ENCODE measurements at places on chromosomes 13 and 19. TPM values are rescaled to one million over a fixed set of nuclear protein-coding genes. Genes with fewer than 3 reads are reported as not detected.

DNA sequence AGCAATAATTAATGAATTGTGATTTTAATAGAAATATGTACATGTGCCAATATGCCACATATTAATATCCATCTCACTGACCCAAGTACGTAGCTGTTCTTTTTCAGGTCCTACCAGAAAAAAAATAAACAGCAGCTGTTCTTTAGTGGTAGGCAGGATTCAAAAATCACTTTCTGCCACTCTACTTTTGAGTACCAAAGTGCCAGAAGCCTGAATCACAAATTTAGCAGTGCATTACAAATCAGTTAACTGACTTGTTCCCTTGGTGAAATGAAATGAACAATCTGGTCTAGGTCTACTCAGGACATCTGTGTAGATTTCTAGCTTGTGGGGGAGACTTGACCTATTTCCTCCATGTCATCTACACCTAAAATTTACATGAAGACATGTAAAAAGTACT is 775.5 kb upstream of the GPC6 start:
- H3K4me3 ChIP-seq = no peak overlapping the region
- no peaks in the 10 kb centered on the region for H3K4me1 ChIP-seq
- peaks cover 9% of the 10 kb centered on the region for H3K27me3 ChIP-seq
- no peak for DNase-seq

PRKCG gene
- 0.21 TPM for total RNA-seq

DNA sequence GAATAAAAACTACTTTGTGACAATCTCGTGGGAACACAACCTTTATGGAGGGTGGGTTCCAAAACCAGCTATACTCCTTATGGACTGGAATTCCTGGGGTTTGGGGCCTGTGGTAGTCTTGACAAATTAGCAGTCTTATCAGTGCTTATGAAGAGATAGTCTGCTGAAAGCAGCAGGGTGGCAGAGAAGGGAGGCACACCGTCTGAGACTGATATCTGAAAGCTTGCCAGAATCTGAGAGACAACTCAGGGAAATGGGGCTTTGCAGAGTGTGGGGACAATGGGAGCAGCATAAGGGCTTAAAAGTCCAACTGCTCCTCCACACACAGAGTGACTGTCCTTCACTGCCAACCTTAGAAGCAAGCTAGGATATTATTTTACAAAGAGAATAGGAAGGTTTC is 95.9 kb downstream of the UGGT2 start:
- H3K27ac ChIP-seq = no peak overlapping the region
- peaks cover 46% of the 10 kb centered on the region for H3K36me3 ChIP-seq
- H3K4me3 ChIP-seq = no peak overlapping the region
- no peaks in the 10 kb centered on the region for H3K4me1 ChIP-seq

DNA sequence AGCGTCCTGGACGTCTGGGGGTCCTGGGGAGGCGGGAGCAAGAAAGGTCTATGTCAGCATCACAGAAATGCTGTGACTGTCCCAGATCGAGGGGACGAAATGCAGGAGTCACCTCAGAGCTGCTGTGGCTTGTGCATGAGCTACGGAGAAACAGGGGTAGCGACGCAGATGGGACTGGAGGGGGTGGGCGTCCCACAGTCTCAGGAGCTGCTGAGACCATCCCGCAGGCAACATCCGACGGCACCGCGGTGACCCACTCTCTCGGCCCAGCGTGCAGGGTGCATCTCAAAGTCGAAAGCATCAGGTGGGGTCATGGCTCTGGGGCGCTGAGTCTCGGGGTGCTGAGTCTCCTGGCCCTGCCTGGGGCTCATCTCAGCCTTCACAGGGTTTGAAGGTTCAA is 37.4 kb upstream of the C13orf46 start:
- no peak overlapping the region for H3K4me3 ChIP-seq
- H3K36me3 ChIP-seq = peaks cover 17% of the 10 kb centered on the region
- DNase-seq = no peak
- peaks cover 1% of the 10 kb centered on the region for H3K4me1 ChIP-seq
- peak overlapping the region; percentile 28 for H3K27ac ChIP-seq

GRCh38 chr19:4722671-4723594 is 709 bp downstream of the DPP9 start:
- H3K27me3 ChIP-seq = no peaks in the 10 kb centered on the region
- peaks cover 32% of the 10 kb centered on the region for H3K4me1 ChIP-seq
- H3K4me3 ChIP-seq = peak overlapping the region; percentile 94
- DNase-seq = no peak
- H3K27ac ChIP-seq = peak overlapping the region; percentile 89
- peaks cover 2% of the 10 kb centered on the region for H3K36me3 ChIP-seq

DNA sequence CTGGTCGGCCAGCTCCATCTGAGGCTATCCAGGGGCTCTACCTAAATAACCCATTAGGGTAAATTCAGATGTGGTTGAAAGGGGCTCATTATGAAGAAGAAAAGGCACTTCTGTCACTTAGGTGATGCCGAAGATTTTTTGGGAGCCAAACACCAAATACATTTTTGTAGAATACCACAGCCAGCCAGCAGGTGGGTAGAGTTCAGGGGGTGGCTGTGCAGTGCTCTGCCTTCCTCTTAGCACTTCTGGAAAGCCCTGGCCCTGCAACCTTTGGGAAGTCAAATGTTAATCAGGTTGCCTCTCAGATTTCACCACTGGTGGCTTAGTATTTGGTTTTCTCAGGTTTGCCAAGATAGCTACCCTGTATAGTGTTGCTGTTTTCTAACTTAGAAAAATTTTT is 18.5 kb upstream of the GPR18 start:
- no peaks in the 10 kb centered on the region for H3K27me3 ChIP-seq
- no peak overlapping the region for H3K27ac ChIP-seq
- H3K36me3 ChIP-seq = peaks cover 3% of the 10 kb centered on the region
- no peak overlapping the region for H3K4me3 ChIP-seq
- H3K4me1 ChIP-seq = peaks cover 6% of the 10 kb centered on the region

GRCh38 chr13:91725646-91726045 is 327.2 kb downstream of the GPC5 start:
- H3K4me1 ChIP-seq = peaks cover 12% of the 10 kb centered on the region
- H3K27ac ChIP-seq = no peak overlapping the region
- DNase-seq = no peak
- H3K4me3 ChIP-seq = no peak overlapping the region
- H3K27me3 ChIP-seq = no peaks in the 10 kb centered on the region

- no peak for DNase-seq
- no peak overlapping the region for H3K4me3 ChIP-seq
- H3K27ac ChIP-seq = no peak overlapping the region
- H3K4me1 ChIP-seq = no peaks in the 10 kb centered on the region
- peaks cover 16% of the 10 kb centered on the region for H3K36me3 ChIP-seq
Observed at GRCh38 chr19:42196011-42197001, 21.2 kb downstream of the DEDD2 start.

DNA sequence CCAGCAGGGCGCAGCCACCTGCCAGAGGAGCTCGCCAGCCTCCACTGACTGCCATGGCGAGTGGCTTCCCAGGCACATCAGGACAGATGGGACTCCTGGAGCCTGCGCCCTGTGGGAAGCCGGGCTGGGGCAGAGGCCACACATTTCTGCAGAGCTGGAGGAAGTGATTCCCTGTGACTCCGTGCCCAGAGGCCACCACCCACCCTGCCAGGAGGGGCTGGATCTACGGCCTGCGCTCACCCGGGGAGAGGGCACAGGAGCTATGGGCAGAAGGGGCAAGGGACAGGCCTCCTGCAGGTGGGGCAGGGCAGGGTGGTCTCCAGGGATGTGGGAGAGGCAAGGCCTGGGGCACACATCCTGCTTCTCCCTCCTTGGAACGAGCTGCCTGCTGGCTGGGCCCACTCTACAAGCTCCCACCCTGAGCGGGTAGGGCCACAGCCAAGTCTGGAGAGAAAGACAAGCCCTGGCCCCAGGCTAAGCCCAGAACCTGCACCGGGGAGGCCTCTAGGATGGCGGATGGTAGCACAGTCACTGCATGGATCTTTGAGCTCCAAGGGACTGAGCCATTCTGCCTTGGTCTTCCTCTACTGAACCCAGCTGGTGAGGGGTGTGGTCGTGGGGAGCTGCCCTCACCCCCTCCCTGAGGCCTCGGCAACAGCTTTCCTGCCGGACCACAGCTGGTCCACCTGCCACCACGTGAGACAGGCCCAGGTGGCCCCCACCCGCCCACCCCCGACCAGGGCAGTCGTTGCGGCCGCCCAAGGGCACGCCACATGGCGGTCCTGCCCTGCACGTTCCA is 40.6 kb downstream of the CEBPG start:
- no peak for DNase-seq
- peaks cover 2% of the 10 kb centered on the region for H3K36me3 ChIP-seq
- no peak overlapping the region for H3K27ac ChIP-seq
- H3K4me1 ChIP-seq = peaks cover 12% of the 10 kb centered on the region
- H3K4me3 ChIP-seq = no peak overlapping the region
- no peaks in the 10 kb centered on the region for H3K27me3 ChIP-seq

GRCh38 chr13:43953370-43953769 is 73.7 kb downstream of the LACC1 start:
- H3K27ac ChIP-seq = no peak overlapping the region
- no peak for DNase-seq
- H3K36me3 ChIP-seq = peaks cover 3% of the 10 kb centered on the region
- peaks cover 18% of the 10 kb centered on the region for H3K4me1 ChIP-seq

GRCh38 chr13:86906127-86906874 is 764.9 kb upstream of the SLITRK5 start:
- DNase-seq = no peak
- no peaks in the 10 kb centered on the region for H3K4me1 ChIP-seq
- H3K27me3 ChIP-seq = peaks cover 2% of the 10 kb centered on the region
- no peaks in the 10 kb centered on the region for H3K36me3 ChIP-seq
- H3K4me3 ChIP-seq = no peak overlapping the region

DNA sequence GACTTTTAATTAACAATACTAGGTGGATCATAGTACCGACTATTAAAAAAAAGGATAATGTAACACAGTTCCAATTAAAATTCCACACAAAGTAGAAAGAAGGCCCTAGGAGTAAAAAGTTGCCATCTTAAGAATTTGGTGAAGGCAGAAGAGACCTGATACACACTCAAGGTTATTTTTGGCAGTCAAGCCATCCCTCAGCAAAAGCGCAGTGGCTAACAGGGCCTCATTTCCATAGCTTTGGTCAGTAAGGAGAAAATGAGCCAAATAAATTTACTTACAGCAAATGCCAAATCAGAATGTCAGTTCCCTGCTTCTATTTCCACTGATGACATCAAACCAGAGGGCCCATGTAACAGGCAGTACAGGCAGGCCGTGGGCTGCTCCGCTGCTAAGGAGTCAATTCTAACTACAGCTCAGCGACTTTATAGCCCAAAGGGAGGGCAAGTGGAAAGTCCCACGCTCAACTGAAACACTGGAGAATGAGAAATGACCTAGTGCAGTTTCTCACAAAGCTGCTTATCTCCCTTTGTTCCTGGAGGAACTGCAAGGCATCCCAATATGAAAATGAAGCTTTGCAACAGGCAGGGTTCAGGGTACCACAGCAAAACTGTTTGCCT is 6.3 kb downstream of the ARGLU1 start:
- peaks cover 22% of the 10 kb centered on the region for H3K36me3 ChIP-seq
- H3K27ac ChIP-seq = no peak overlapping the region
- no peaks in the 10 kb centered on the region for H3K27me3 ChIP-seq
- H3K4me3 ChIP-seq = no peak overlapping the region
- peaks cover 44% of the 10 kb centered on the region for H3K4me1 ChIP-seq

GRCh38 chr13:109332506-109333499 is 453.6 kb downstream of the IRS2 start:
- no peak for DNase-seq
- H3K4me1 ChIP-seq = peaks cover 28% of the 10 kb centered on the region
- no peak overlapping the region for H3K27ac ChIP-seq
- no peaks in the 10 kb centered on the region for H3K36me3 ChIP-seq

GRCh38 chr13:27593267-27593666 is 27.1 kb downstream of the LNX2 start:
- peaks cover 1% of the 10 kb centered on the region for H3K4me1 ChIP-seq
- H3K4me3 ChIP-seq = no peak overlapping the region
- H3K36me3 ChIP-seq = no peaks in the 10 kb centered on the region
- H3K27me3 ChIP-seq = no peaks in the 10 kb centered on the region
- DNase-seq = no peak
- H3K27ac ChIP-seq = no peak overlapping the region

DNA sequence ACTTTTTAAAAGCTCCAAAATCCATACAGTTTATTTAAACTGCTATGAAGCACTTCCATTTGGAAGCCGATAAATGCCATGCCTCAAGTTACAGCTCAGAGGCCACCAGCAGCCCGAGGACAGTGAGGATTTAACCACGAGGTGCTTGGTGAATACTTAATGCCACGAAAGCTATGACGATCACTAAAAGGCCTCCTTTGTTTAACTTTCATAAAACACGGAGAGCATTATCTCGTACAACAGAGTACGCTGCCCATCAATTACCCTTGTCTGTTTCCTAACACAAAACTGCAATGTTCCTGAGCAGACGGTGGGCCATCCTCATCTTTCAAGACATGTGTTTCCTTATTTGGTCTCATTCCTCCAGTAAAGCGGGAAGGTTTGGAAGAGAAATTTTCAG is 58.4 kb downstream of the PEPD start:
- H3K4me1 ChIP-seq = no peaks in the 10 kb centered on the region
- H3K4me3 ChIP-seq = no peak overlapping the region
- H3K27me3 ChIP-seq = no peaks in the 10 kb centered on the region
- peaks cover 4% of the 10 kb centered on the region for H3K36me3 ChIP-seq

DNA sequence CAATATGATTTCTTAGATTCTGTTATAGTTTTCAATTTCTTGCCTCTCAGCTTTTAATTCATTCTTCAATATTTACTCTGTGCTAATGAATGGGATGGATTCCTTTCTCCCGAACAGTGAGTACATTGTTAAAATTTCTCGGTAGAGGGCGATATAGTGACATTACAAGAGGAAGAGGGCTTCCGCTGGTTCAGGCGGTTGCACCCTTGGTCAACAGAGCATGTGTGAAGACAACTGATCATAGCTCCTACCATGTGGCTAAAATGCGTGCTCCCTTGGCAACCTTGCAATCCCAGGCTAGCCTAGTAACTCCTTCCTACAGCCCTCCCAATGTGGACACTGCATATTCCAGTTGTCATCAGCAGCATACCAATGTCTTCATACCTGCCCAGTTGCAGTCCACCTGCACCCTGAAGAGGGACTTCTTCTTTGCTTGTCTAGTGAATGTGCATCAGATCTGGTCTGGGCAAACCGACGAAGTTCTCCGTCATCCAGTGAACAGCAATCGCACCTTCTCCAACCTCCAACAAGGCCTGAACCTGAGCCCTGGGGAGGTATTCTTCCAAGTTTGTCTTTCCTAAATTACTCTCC is 653.0 kb upstream of the GPC6 start:
- no peak overlapping the region for H3K4me3 ChIP-seq
- no peak for DNase-seq
- H3K27ac ChIP-seq = no peak overlapping the region
- H3K4me1 ChIP-seq = no peaks in the 10 kb centered on the region

DNA sequence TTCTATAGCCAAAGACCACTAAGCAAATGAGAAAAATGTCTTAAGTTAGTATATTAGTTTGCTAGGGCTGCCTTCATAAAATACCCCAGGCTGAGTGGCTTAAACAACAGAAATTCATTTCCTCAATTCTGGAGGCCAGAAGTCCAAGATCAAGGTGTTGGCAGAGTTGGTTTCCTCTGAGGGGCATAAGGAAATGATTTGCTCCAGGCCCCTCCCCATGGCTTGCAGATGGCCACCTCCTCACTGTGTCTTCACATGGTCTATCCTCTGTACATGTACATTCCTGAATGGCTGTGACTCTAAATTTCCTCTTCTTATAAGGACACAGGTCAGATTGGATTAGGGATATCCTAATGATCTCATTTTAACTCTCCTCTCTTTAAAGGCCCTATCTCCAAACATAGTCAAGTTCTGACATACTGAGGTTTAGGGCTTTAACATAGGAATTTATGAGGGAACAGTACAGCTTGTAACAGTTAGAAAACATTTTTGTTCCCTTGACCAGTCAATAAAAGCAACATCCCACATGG is 307.4 kb downstream of the DIAPH3 start:
- DNase-seq = no peak
- H3K36me3 ChIP-seq = peaks cover 7% of the 10 kb centered on the region
- H3K27ac ChIP-seq = no peak overlapping the region
- no peak overlapping the region for H3K4me3 ChIP-seq
- H3K4me1 ChIP-seq = peaks cover 6% of the 10 kb centered on the region
- H3K27me3 ChIP-seq = no peaks in the 10 kb centered on the region

ZNF284 gene
- 4.9 TPM for total RNA-seq

Measured in osteocyte (in vitro differentiated cells).